ENCODE measurements at places on chromosomes 6 and 20.

DNA sequence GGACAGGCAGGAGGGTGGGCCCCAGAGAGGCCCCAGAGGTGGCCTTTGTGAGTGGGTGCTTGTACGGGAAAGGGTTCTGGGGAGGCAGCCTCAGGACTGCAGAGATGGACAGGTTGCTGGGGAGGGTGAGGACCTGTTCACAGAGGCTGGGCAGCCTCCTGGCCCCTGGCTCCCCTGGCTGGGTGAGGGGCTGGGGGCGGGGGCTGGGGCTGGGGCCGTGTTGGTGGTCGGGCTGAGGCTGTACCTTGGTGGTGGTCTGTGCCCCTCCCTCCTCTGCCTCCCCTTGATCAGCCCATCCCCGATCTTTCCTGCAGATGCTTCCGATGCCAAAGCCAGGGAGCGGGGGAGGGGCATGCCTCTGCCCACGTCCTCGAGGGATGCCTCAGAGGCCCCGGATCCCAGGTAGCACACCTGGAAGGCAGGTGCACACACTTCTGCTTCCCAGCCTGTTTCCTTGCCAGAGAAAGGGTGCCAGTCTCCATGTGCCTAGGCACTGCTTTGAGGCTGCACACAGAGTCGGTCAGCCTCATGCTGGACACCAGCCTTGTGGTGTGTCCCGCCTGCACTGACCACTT is 4.8 kb downstream of the TCEA2 start:
- no peak for DNase-seq

DNA sequence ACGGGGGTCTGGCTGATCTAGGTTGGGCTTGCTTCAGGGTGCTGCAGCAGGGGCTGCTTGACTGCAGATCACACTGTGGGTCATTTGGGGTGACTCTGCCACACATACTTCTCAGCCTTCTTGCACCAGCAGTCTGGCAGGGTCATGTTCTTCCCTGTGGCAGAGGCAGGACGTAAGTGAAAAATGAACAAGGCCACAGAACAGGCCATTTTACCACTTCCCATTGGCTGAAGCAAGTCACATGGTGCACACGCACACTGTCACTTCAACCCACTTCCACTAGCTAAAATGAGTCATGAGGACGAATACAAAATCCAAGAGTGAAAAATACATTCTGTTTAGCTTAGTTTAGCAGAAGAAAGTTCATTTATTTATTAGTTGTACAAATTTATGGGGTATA is 168.6 kb upstream of the GGTLC1 start:
- no peak for DNase-seq

- DNase-seq: no peak
Observed at GRCh38 chr6:42871711-42872110, 7.7 kb upstream of the RPL7L1 start.

GRCh38 chr6:168675375-168675774 is 234.4 kb downstream of the SMOC2 start:
- no peak for DNase-seq

DNA sequence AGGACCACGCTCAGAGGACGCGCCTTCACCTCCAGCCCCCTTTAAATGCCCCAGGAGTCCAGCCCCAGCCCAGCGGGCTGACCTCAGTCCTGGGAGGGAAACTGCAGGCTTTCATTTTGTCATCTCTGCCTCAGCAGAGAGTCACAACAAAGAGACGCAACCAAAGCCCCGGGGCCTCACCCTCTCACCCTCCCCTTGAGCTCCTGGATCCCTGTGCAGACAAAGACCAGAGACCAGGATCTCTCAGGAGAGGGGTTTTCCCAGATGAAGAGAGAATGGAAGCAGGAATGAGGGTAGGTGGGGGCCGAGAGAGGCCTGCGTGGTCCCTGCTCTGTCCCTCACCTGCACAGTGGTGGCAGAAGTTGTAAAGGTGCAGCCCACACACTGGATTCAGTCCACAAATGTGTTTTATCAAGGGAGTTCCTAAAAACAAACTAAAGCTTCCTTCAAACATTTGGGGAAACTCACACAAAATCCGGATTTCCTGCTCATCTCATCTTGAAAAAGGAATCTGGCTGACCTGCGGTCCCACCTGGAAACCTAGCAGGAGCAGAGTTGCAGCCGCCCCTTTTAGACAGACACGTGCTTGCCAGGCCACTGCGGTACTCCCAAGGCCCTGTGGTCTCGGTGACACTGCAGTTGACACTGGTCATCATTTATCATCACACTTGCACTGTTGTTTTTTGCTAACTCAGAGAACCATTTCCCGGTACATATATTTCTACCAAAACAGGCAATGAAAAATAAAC is 27.1 kb downstream of the PTGIS start:
- DNase-seq: no peak
